ENCODE measurements at places on chromosomes 1 and 21.

- no peak for DNase-seq
Measured at GRCh38 chr1:70674941-70675685, 264.0 kb downstream of the CTH start.

- peak; percentile 80 for DNase-seq
Measured at GRCh38 chr1:94783342-94784189, 36.6 kb upstream of the SLC44A3 start.

DNA sequence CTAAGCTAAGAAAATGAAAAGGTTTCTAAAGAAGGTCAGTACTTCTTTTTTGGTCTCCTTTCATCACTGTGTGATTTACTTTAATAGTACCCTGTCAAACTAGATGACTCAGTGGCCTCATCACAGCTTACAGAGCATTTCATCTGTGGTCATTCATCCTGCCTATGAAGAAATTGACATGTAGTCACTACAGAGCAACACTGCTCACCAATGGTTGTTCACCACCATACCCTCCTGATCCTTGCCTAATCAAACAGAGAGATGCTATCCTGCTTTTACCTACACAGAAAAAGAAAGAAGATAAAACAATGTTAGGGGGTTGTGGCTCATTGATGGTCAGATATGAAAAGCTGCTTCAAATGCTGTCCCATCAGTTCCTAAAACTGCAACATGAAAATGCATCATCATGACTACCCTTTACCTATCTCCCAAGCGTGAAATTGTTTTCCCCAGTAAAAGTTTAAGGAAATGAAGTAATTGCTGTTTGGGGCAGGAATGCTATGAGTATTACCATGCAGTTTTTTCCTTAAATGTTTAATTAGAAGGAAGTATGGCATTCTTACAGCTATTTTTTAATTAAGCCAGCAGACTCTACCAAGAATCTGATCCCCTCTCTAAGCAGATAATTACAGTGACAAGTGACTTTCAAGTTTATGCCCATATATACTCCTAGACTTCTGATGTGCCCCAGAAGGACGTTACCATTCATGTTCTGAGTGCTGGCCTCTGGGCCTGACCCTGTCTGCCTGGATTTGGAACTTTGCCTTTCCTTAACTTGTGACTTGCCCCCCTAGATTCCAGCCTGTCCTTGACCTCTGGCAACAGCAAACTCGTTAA, 46.1 kb upstream of the FBXO28 start:
- DNase-seq: no peak

GRCh38 chr1:26785611-26786436, 1.9 kb upstream of the PIGV start:
- no peak for DNase-seq

- DNase-seq: no peak
Measured at GRCh38 chr1:225736437-225737098, 41.1 kb upstream of the SRP9 start.

Measured in fibroblast of the conjunctiva (primary cell).